Cardiac septum (tissue), 1 donor: ENCODE measurements at places on chromosomes 5 and 9. TPM values are rescaled to one million over a fixed set of nuclear protein-coding genes. Genes with fewer than 3 reads are reported as not detected.

DNA sequence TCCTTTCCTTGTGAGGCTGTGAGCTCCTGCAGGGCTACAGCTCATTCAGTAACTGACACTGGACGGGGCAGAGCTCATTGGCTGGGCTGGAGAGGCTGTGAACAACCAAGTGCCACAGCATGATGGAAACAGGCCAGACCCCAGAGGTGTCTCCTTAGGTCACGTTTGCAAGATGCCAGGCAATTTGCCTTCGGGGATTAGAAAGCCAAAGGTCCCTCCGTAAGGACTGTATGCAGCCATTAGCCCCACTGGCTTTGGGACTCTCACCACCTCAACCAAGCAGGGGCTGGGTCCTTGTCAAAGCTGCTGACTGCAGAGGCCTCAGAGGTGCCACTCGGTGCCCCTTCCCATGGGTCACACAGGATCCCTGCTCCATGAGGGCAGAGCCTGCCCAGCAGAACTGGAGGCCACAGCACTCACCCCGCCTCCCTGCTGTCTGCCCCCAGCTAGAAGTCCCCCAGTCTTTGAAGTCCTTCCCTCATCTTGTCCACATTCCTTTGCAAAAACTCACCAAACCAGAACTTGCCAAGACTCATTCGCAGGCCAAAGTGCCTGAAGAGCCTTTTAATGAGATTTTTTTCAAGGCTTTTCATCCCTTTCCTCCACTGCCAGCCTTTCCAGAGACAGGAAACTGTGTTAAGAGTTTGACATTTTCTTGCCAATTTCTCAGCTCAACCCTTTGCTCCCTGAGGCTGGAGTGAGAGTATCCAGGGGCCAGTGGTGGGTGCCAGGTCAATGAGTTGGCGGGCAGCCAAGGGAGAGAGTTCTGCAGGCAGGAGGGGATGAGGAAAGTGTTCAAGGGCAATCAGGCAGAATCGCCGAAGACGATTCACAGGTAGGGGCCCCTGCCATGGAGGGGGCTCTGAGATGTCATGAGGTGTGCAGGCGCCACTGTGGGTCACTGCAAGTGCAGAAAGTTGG lies 39.7 kb upstream of the SLC25A51 start:
- no peak for DNase-seq

DNA sequence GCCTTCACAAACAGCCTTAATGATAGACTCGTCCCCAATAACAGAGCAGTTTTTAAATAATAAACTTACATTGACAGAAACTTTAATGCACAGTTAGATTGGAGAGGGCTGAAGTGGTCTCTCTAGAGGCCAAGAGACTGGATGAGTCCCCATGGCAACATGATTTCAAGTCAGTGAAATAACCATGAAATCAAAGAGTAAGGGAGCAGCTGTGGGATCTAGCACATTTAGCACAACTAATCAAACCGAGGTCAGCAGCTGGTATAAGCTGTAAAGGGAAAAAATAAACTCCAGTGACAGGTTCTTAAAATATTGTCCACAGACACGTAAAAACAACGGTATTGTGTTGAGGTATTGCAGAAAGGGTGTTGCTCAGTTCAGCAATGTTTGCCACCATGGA lies 916.6 kb downstream of the DNAH5 start:
- no peak for DNase-seq

- DNase-seq = no peak
Measured at GRCh38 chr5:54470128-54470527, 14.6 kb downstream of the HSPB3 start.

- DNase-seq = no peak
Measured at GRCh38 chr5:150460781-150461180, 11.2 kb upstream of the RPS14 start.

The SH3TC2 gene
- 2.5 TPM for total RNA-seq

DNA sequence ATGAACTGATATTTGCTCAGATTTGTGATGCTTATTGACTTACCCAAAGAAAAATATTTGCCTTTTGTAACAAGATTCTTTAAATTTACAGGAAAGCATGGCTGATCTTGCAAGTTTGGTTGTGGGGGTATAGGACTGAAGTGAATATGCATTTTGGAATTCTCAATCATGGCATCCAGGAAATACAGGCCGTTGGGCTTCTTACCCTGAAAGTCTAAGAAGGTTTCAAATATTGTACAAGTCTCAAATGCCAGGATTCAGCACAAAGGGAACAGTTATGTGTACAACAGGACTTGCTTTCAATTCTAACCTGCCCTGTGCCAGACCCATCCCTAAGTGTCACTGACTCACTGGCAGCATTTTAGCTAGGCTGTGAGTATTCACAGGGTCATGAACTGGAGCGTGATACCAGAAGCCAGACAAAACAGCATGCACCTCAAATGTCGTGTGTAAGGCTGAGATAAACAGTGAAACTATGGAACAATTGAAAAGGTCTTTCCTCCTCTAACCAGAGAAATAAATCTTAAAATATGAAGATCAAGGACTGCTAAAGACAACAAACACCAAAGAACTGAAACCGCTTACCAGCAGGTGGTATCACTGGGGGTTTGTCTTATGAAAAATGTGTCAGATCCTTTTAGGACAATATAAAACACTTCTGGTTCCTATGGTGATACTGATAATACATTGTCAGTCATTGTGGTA lies 168.6 kb upstream of the RGMB start:
- no peak for DNase-seq

The CDKN2A gene
- 1.2 TPM for total RNA-seq

GRCh38 chr5:177519463-177520235 lies 2.9 kb upstream of the DDX41 start:
- DNase-seq = no peak

DNA sequence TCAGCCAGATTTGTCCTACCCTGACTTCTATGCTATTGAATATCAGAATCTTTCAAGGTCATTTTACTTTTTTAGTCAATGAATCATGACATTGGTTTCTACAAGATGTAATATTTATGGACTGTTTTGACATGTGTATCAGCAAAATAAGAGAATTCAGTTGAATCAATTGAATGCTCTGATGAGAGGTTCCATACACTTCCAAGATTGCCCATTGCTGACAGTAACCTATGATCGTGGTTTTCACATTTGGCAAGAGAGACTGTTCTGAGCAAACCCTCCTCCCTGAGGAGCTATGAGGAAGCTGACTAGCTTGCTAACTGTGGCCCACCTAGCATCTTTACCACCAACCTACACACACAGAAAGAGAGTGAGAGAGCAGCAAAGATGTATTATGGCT lies 56.7 kb upstream of the FST start:
- DNase-seq = no peak

The PRRX2 gene
- 4.4 TPM for total RNA-seq

DNA sequence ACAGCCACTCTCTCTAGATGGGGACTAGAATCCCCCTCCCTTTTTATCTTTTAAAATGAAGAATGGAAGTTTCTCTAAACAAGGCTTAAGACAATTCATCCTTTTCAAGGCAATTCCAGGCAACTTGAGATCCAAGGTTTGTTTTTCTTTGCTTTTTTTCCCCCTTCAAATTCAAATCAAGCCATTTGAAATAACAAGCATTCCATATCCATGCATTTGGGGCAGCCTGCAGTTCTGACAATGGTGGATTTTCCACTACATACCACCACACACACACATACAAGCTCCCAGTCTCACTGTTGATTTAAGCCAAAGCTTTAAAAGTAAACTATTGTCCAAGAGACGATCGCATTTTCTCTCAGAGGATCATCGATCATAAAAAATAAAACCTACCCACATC lies 424 bp downstream of the INSYN2B start:
- no peak for DNase-seq

DNA sequence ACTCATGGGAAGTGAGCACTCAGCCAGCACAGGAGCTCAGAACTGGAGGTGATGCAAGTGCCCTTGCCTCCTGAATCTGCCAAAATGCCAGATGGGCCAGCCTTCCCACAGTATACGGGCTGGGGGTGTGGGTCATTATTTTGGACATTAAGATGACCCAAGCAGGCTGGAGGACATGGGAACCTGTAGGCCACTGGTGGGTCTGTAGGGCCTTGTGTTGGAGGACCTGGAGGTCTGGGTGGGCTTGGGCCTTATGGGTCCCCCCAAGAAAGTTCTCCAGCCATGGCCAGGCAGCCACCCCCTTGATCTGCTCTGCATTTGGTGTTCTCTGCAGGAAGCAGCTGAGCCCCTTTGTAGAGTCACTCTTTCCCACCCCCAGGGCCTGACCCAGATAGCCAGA lies 71.0 kb upstream of the ANGPTL2 start:
- DNase-seq = no peak

DNA sequence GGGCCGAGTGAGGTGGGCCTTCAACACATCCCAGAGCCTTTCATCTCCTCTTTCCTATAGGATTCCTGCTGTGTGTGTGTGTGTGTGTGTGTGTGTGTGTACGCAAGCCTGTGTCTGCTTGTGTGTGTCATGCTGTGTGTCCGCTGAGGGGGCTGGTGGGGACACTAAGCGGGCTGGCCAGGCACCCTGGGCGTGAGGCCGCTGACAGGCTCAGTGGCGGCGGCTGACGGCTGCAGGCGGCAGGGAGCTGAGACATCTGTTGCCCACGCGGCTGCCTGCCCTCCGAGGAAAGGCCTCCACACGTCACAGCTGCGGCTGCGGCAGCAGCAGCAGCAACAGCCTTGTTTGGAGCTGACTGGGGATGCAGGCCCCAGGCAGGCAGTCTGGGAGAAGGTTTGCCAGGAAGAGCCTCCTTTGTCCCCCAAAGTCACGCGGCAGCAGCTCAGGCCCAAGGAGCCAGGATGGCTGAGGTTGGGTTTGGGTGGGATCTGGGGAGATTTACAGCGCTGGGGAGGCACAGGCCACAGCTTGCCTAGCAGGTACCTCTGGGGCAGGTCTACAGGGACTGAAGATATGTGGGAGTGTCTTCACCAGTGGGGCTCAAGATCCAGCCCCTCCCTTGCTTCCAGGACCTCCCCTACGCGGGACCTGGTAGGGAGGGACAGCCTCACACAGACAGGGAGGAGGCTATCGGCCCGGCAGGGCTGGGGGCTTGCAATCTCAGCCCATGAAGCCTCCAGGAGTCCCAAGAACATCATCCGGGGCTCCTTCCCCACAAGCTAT lies 1.8 kb downstream of the PDLIM4 start:
- no peak for DNase-seq

The SLC23A1 gene
- not detected for total RNA-seq

- no peak for DNase-seq
Measured at GRCh38 chr5:122297587-122298298, 14.3 kb upstream of the SNCAIP start.
